ENCODE measurements at places on chromosomes 11 and 22.

DNA sequence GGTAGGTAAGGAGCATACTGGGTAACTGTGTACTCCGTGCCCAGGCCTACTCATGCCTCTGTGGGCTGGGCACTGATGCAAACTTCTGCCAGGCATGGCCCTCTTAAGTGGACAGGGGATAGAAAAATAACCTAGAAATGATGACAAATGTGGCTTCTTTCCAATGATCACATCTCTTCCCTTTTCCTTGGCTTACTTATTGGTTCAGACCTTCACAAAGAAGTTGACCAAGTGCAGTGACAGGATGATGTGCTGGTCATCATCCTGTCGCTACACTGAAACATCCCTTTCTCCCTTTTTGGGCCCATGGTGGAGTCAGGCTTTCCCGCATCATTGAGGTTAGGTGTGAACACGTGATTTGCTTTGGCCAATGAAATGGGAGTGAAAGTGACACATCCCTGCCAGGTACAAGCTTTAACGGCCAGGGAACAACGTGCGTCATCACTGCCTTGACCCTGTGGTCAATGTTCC lies 31.8 kb upstream of the APOBEC3A start:
- no peak for DNase-seq

GRCh38 chr22:20238536-20238900 lies 29.6 kb downstream of the RTN4R start:
- DNase-seq = peak; percentile 20

DNA sequence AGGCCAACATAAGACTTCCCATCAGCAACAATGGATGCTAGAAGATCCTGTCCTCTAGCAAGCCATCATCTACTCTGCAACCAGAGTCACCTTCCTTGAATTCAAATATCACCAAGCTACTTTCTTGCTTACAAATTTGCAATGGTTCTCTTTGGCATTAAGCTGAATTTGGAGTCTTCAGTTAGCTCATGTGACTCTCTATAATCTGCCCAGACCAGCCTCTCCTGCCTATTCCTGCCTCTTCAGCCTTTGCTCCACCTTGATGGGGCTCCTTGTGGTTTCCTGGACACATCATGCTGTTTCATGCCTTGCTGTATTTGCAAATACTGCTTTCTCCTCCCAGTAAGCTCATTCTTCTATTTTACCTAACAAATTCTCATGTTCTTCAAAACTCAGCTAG lies 82.3 kb downstream of the RASSF10 start:
- DNase-seq = no peak

DNA sequence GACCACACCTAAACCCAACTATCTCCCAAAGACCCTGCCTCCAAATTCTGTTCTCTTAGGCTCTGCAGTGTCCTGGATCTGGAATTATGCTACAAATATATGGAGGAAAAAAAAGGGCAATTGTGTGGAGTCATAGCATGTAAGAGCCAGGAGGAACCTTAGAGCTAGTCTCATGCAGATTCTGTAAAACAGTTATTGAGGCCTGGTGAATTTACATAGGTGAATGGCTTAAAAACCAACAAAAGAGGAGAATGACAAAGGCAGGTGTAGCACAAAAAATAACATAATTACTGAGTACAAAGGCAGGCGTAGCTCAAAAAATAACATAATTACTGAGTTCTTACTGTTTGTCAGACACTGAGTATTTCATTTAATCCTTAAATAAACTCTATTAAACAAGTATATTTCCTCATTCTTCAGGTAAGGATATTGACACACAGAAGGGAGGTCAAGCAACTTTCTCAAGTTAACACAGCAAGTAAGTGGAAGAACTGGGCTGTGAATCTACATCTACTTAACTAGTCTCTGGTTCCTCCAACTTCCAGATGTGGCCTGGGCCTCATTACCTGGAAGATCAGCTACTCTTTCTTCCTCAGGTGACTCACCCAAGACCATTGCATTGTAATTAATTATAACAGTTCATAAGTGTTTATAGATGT lies 938.9 kb upstream of the TENM4 start:
- no peak for DNase-seq

- no peak for DNase-seq
Measured at GRCh38 chr11:109088086-109088485, 333.9 kb upstream of the C11orf87 start.

DNA sequence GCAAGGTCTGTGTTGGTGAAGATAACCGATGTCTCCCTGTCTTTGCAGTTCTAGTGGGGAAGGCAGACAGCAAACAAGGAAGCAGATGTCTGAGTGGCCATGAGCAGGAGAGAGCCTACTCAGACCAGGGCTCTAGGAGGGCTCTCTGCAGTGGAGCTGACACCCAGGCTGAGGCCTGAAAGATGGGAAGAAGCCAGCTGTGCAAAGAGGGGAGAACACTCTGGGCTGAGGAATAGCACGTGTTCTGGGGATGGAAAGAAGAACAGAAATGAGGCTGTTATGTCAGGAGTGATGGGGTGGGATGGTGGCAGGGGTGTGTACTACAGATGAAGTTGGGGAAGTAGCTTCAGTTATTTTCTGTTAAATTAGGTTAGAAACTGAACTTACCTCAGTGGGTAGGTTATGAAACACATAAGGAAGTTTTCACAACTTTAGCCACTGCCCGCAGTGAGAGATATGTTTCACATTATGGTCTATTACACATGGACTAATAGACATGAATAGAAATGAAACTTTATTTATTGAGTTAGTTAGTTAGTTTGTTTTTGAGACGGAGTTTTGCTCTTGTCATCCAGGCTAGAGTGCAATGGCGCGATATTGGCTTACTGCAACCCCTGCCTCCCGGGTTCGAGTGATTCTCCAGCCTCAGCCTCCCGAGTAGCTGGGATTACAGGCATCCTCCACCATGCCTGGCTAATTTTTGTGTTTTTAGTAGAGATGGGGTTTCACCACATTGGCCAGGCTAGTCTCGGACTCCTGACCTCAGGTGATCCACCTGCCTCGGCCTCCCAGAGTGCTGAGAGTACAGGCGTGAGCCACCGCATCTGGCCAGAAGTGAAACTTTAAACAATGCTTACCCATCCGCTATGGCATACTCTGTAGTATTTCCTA lies 7.8 kb downstream of the DCPS start:
- no peak for DNase-seq

GRCh38 chr11:33158596-33159275 lies 2.5 kb downstream of the CSTF3 start:
- no peak for DNase-seq

DNA sequence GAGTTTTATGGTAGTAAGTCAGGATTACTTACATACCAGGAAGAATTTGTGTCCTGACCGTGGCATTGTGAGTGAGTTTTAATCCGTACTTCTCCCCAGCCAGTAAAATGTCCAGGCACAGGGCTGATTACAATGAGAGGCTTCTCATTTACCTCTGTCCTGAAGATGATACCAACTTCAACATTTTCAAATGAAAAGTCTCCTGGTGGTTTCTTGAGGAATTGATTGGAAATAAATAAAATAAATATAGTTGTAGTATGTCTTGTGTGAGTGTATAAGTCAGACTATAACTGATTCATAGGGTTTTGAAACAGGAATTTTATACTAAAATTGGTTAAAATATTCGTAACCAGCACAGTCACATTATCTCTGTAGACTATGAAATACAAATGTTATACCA lies 382.5 kb downstream of the ETS1 start:
- DNase-seq = no peak

DNA sequence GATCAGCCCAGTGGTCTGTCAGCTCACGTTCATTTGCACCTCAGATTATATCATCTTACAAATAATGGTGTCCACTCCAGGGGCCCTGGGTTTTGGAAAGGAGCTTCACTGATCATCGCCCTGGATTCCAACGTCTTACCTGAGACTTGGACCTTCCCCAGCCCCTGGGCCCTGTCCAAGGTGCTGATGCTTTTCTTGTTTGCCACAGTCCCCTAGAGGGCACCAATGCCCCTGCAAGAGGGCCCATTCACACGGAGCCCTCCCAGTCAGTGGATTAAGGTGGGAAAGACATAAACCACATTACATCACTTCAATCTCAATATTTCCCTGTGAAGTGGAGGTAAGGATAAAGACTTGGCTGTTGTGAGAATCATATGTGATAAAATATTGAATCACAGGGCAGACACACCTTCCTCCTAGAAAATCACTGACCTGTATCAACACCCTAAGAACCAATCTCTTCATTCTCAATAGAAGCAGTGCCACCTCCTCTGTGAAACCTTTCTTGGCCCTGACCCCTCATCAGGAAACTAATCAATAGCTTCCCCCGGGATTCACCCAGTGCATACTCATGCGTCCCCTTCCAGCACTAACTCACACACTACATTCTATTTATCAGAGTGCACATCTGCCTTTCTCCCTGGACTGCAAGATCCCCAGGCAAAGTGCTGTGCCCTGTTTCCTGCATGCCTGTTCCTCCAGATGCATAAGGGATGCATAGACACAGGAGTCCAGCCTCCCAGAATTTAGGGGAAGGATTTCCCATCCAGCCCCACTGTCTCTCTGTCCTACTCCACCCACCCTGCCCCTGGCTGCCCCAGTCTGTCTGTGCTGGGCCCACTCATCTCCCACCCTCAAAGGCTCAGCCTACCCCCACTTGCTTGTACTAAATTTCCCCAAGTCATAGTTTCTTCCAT lies 167.0 kb downstream of the BUD13 start:
- DNase-seq = no peak

GRCh38 chr11:62152245-62153086 lies 28.7 kb downstream of the INCENP start:
- DNase-seq = no peak
